ENCODE measurements at places on chromosomes 6 and 20.

- DNase-seq = no peak
Observed at GRCh38 chr20:15945289-15945688, 628.0 kb downstream of the KIF16B start.

- no peak for DNase-seq
Observed at GRCh38 chr20:56395166-56395565, 2.7 kb downstream of the CSTF1 start.

DNA sequence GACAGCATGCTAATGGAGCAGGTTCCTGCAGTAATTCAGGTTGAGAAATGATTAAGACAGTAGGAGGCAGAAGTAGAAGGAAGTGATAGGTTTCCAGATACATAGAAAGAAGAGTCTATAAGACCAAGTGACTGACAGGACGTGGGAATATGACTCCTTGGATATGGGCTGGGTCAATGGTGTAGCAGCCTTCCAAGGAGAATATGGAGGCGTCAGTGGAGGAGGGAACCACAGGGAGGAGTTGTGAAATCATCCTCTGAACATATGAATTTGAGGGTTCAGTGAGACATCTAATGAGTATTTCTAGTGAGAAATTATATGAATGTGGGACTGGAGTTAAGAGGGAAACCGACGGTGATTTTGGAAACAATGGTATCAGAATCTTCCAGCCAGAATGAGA is 43.3 kb downstream of the NUDT3 start:
- no peak for DNase-seq

DNA sequence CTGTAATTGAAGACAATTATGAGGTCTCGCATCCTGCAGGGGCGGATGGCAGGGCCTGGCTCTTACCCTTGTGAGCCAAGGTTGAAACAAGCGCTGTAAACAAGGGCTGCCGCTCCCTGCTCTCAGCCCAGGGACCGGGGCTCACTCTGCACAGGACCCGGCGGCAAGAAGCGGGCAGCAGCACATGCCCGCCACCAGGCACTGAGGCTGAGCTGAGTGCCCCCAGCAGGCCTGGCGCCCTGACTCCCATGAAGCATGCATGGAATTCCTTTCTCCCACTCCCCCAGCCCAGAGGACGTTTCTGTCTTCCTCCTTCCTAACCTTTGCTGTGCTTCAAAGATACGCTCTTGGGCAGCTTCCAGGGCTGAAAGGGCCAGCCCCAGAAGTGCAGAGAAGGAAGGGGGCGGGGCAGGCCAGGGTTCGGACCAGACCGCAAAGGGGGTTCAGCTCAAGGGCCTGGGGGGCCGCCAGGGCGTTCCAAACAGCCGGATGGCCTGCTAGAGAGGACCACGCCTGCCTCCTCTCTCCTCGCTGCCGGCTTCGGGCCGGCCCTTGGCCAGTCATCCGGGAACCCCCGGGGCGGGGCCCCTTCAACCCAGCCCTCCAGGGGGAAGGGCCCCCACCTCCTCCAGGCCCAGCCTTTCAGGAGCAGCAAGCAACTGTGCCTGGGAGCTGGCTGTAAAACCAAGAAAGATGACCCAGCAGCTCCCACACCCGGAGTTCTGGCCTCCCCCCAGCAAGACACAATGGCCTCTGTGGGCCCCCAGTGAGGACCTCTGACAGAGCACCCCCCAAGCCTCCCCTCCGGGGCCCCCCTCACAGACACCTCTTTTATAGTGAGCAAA is 109.9 kb downstream of the NOL4L start:
- no peak for DNase-seq

- DNase-seq = no peak
Observed at GRCh38 chr20:60270341-60270740, 312.1 kb downstream of the CDH26 start.

DNA sequence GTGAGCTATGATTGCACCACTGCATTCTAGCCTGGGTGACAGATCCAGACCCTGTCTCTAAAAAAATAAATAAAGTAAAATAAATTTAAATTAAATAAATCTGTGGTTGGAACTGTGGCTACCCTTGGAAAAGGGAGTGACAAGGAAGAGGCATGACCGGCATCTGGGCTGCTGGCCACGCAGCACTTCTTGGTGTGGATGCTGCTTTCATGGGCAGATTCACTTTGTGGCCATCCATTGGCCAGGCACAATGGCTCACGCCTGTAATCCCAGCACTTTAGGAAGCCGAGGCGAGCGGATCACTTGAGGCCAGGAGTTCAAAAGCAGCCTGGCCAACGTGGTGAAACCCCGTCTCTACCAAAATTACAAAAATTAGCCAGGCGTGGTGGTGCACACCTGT is 16.1 kb downstream of the EBF4 start:
- no peak for DNase-seq

- DNase-seq = no peak
Observed at GRCh38 chr6:118940770-118941169, 5.8 kb upstream of the MCM9 start.

DNA sequence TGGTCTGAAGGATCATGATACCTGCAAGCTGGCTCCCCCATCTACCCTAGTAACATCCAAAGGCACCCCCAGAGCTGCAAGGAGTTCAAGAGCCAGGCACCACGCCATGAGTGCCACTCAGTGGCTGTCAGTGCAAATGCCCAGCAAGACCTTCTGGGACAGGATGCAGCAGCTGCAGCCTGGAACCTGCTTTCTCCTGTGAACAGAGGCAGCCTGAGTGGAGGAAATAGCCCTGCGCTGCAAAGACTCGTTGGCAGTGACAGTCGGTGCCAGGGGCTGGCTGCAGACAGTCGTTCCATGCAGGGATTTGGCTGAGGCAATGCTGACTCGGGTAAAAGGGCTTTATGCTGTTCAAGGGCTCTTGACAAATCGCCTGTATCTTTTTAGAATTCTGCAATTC is 15.7 kb upstream of the SSTR4 start:
- no peak for DNase-seq

GRCh38 chr6:109770779-109771178 is 79.7 kb downstream of the FIG4 start:
- no peak for DNase-seq

DNA sequence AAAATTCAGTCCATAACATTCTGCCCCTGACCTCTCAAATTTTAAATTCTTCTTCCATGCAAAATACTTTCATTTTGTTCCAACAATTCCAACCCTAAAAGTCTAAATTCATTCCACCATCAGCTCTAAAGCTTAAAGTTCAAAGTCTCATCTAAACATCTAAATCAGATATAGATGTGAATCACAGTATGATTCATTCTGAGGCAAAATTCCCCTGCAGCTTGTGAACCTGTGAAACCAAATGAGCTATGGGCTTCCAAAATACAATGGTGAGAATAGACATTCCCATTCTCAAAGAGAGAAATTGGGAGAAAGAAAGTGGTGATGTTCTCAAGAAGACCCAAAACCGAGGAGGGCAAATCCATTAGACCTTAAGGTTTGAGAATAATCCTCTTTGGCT is 309.8 kb downstream of the HIVEP2 start:
- DNase-seq = no peak

DNA sequence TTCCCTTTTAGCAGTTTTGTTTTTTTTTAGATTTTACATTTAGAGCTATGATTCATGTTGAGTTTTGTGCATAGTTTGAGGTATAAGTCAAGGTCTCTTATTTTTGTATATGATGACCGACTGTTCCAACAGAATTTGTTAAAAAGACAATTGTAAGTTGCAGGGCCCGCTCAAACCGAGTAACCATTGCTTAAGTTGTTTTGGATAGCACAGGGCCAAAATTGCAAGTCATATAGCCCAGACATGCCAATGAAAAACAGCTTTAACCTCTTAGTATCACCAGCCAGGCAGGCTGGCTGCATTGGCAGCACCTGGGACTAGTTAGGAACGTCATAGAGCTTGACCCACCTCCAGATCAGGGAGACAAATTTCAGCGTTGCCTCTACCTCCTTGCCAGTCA is 47.3 kb downstream of the PFDN4 start:
- DNase-seq = no peak

GRCh38 chr6:54990001-54990400 is 143.4 kb downstream of the FAM83B start:
- no peak for DNase-seq

DNA sequence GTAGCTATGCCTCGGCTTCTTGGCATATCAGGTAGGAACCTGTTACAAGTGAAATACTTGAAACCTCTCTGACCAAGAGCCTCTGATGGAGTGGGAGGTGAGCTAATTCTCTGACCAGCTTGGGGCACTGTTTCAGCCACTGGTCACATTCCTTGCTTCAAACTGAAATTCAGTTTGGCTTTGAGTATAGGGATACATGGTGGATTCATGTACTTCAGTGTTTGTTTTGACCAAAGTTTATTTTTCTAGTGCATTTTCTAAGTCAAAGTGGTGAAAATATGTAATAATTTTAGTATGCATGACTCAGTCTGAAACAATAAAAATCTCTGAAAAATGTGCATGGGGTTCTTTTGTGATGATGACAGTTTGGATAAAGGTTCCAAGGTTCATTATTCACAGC is 18.6 kb downstream of the TTPAL start:
- DNase-seq = no peak

DNA sequence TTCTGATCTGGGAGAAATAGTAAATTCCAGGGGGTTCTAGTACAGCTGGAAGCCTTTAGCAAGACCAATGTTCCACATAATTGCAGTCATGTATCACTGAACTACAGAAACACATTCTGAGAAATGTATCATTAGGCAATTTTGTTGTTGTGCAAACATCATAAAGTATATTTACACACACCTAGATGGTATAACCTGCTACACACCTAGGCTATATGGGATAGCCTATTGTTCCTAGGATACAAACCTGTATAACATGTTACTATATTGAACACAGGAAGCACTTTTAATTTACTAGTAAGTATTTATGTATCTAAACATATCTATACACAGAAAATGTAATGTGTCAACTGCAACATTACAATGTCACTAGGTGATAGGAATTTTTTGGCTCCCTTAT is 525.9 kb upstream of the NRSN1 start:
- no peak for DNase-seq

DNA sequence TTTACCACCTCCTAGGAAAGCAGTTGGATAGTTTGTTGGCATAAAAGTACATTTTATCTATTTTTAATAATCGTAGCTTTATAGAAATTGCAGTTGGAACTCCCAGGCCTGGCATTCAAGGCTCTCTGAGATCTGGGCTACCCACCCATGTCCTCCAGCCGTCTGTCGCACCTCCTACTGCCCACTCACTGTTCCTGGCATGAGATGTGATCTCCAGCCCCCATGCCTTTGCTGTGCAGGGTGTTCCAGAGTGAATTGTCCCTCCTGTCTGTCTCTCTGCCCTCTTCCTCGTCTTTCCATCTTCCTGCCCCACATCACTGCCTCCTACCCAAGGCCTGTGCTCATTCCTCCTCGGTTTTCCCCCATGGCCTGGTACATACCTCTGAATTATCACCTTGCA is 50.7 kb downstream of the PTPN1 start:
- no peak for DNase-seq

GRCh38 chr6:94349227-94349626 is 929.9 kb upstream of the EPHA7 start:
- DNase-seq = no peak

- no peak for DNase-seq
Observed at GRCh38 chr20:63830841-63831588, at the start of gene ZBTB46. Gene ZBTB46, minus strand, starts transcription at chr20:63831264. Its CDS starts 40,507 bp downstream, at chr20:63790757.

DNA sequence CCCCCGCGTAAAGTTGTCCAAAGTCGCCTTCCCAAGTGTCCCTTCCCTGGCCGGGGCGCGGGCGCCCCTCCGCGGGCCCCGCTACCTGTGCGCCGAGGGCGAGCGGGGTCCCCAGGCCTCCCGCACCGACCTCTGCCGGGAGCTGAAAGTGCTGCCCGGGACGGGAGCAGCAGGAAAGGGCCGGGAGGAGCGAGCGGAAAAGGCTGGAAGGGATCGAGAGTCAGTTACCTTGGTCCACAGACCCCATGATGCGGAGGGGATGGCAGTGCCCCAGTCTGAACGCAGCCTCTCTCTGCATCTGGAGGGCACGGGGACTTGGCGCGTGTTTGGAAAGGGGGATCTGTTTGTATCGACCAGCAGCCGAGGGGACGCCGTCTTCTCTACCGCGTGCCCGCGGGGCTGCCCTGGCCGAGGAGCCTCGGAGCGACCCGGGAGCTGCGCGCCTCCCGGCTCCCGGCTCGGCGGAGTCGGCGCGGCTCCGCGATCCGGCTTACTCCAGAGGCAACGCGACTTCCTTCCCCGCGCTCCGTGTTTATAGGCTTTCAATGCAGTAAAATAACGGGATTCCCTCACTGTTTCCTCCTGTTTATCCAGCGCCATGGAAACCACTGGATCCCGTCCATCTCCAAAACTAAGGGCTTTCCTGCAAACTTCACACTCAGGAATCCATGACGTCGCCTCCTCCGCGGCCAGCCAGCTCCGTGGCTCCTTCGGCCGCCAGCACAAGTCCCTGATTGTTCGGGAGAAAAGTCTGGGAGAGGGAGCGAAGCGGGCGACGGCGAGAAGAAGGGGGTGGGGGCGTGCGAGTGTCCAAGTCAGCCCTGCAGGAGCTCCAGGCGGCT is 20.0 kb upstream of the NFATC2 start:
- no peak for DNase-seq

- DNase-seq = no peak
Observed at GRCh38 chr6:156881687-156882629, 104.8 kb downstream of the ARID1B start.

GRCh38 chr20:5691918-5692618 is 58.1 kb upstream of the SHLD1 start:
- DNase-seq = no peak

DNA sequence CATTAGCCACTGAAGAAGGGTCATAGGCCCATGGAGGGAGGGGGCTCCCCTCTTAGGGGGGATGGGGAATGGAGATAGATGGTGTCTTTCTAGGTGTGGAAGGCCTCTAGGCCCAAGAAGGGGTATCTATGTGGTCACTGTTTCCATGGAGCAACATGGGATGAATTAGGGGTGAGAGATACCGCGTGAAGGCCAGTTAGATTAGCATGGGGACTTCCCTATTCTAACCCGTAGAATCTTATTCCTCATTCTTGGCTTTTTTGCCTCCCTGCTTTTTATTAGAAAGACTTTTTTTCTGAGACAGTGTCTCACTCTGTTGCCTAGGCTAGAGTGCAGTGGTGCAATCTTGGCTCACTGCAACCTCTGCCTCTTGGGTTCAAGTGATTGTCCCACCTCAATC is 3.2 kb downstream of the RAB44 start:
- no peak for DNase-seq

DNA sequence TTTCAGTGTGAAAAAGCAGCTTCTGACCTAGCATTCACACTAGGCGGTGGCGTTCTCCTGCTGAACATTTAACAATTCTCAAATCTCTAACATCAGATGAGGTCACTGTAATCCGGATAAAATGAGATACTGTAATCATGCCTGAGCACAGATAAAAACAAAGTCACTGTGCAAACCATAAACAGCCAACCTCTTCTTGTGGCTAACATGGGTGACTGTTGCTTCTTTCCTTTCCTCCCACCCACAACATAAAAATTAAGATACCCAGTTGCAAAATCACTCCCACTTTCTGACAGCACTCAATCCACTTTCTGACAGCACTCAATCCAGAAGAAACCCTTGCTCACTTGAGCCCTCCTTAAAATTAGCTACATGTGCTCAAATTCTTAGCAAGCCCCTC is 11.5 kb upstream of the ALDH8A1 start:
- DNase-seq = no peak

DNA sequence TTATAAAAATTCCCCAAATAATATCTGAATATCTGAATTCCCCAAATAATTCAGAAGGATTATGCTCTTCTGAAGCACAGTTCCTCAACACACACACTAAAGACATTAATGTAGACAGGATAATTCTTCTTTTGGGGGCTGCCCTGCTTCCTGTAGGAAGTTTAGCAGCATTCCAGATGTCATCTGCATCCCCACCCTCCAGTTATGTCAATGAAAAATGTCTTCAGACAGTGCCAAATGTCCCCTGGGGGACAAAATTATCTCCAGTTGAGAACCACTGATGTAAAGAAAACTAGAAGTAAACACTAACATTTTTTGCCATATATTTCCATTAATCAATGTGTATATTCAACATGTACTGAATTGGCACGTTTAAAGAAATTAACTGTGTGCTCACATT is 25.9 kb upstream of the NAA20 start:
- DNase-seq = no peak
